GM03348 (cell line): ENCODE measurements at places on chromosomes 3 and 15.

GRCh38 chr15:31503256-31503655 is 176.6 kb downstream of the KLF13 start:
- DNase-seq = no peak

DNA sequence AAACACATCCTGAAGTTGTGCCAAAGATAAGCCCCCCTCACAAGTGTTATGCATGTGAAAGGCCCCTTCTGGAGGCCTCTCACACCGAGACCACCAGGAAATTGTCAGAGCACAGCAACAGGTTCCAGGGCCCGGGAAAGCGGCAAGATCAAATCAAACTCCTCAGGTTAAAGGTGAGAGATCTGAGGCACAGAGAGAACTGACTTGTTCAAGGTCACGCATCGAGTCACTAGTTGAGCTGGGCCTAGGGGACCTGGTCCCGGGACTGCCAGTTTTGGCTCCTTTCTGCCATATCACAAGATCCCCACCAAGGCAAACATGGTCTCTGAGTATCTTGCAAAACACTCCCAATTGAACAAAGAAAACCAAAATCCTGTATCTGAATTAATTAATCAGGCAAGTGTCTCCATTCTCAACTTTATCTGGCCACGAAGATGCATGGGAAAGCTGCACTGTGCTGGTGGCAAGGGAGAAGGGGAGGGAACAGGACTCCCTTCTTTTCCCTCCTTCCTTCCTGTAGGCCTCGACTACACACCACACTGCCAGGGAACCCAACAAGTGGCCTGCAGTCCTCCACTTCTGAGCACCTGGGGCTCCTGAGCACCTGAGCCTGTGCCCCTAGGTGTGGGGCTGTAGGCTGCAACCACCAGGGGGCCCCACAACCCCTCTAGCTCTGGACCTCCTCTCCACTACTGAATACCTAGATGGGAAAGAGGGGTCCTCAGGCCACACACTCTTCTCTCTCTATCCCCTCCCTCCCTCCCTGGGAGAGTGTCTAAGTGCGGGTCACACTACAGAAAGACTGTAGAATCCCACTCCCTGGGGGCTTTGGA is 37.3 kb downstream of the ANP32A start:
- DNase-seq = peak; percentile 38

GRCh38 chr3:131804565-131805133 is 230.2 kb downstream of the CPNE4 start:
- DNase-seq = no peak

- peak; percentile 35 for DNase-seq
Measured at GRCh38 chr3:134094491-134094890, 64.8 kb upstream of the SLCO2A1 start.

DNA sequence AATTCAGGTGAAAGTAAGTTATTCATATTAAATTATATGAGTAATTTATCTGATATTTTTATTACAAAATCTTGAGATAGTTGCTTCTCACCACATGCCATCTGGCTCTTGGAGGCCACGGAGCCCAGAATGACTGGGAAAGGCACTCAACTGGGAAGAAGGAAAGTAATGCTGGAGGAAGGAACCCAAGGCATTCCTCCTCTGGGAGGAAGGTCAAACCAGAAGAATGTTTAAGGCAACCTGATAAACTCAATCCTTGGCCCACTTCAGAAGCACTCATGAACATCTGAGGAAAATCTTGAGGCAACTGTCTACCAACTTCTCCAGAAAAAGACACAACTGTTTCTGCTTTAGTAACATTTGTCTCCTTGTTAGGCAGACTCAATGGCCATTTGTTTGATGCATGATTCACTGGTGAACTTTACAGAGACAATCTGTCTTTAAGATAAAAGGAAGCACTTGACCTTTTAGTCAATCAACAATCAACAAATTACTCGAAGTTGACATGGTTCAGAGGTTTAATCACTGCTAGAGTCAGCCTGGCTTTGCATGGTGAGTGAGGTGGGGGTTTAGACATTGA is 261.4 kb upstream of the MME start:
- DNase-seq = peak; percentile 29

DNA sequence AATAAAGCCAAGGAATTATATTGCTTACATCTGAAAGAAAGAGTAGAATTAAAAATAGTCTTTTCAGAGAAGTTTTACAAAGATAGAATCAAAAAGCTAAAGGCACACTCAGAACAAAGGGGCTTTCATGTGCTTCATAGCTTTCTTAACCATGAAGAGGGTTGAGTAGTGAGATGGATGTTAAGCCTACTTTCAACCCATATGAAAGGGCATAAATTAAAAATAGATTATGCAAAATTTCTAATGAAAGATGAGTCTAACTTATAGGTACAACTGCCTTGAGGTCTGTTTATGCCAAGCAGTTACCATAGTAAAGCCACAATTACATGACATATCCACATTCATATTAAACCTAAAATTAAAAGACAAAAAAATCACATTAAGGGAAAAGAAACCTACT is 223.3 kb upstream of the ARHGEF26 start:
- DNase-seq = no peak
